NAMALWA (cell line): ENCODE measurements at places on chromosomes 12 and 14.

DNA sequence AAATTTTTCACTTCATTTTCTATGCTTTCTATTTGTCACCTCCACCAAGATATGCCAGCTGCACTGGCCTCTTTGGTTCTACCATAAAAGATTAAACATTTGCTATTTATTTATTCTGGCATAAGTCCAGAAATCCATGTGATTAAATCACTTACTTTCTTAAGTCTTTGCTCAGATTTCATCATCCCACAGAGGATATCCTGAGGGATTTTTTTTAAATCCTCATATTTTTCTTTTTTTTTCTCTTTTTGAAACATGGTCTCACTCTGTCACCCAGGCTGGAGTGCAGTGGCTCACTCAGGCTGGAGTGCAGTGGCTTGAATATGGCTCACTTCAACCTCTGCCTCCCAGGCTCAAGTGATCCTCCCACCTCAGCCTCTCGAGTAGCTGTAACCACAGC, 645.4 kb upstream of the ATXN7L3B start:
- no peak for DNase-seq

DNA sequence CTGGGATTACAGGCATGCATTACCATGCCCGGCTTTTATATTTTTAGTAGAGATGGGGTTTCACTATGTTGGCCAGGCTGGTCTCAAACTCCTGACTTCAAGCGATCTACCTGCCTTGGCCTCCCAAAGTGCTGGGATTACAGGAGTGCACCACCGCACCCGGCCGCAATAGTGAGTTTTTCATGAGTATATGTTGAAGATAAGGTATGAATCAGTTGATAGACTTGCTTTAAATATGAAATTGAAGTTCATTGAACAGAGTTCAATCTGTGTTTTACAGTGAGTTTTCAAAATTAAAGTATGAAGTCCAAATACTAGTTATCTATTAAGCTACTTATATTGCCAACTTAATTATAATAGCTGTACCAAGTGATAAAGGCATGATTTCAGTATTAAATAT, 35.1 kb downstream of the SNAPC1 start:
- DNase-seq, result no peak

GRCh38 chr12:109631302-109631701, 57.7 kb downstream of the MVK start:
- DNase-seq, result no peak

DNA sequence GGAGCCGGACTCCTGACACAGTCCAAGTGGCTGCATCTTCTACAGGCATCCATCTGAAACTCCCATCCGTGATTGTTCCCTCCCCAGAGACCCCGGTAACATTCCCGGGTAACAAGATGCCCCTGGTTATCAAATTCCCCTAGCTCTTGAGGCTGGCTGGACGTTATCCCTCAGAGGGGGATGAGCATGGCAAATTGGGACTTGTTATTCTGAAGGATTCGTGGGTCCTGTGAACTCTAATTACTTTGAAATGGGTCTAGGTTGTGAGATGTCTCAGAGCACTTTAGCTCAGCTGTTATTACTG, 642 bp upstream of the PAN2 start:
- peak; percentile 45 for DNase-seq
